Ascending aorta (tissue), 2 donors: ENCODE measurements at places on chromosomes 1 and 21. TPM values are rescaled to one million over a fixed set of nuclear protein-coding genes. Genes with fewer than 3 reads are reported as not detected.

DNA sequence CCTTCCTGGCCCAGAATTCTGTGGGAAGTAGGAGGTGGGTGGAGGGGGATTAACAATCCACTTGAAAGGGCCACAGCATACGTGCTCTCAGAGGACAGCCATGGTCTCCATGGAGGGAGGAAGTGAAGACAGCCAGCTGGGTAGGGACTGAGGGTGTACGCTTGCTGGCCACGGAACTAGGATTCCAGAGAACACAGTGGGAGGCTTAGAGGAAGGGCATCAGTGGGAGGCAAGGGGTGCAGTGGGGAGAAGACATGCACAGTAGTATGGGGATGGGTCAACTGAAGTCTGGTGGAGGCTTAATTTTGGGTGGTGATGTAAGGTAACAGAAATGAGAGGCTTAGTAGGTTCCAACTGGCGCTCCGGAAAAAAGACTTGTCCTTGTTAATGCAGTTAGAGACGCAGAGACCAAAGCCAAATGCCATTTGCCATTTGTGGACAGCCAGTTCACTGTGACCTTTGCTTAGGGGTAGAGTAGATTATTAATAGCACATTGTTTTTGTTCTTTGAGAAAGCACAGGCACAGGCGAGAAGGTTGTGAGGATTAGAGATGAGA is 103.0 kb downstream of the ZSCAN20 start:
- DNase-seq: peak; percentile 74

DNA sequence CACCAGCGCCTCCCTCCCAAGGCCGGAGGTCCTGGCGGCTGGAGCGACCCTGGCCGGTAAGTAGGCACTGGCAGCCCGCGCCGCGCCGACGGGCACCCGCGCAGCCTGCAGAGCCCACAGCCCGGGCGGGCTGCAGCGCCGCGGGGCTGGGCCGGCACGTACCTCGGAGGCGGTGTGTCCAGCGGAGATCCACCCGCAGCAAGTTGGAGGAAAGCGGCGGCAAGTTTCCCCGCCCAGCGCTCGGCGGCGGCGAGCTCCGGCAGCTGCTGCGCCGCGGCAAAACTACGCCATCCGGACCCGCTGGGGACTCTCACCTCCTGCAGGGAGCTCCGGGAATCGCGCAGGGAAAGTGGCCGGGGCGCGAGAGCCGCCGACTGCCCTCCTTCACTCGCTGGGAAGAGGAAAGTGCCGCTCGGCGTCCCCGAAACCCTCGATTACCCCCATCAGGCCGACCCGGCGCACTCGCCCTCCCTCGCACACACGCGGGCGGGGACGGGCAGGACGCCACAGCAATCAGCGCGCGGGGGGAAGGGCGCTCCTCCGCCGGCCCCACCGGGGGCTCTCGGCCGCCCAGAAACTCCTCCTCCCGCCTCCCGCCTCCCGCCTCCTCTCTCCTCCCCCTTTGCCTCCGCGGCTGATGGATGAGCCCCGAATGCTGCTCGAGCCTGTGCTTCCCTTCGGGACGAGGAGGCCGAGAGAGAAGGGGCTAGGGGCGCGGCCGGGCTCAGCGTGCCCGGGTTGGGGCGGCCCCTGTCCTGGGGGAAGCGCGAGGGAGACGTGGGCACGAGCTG is at the start of gene TGFBR3:
TGFBR3 (minus strand) TSS at position 436 of the 791 bp plus-strand sequence. CDS start 24,620 bp downstream, outside the sequence.
- peak; percentile 95 for DNase-seq

- DNase-seq: no peak
Measured at GRCh38 chr1:58248791-58249190, 297.7 kb downstream of the OMA1 start.

DNA sequence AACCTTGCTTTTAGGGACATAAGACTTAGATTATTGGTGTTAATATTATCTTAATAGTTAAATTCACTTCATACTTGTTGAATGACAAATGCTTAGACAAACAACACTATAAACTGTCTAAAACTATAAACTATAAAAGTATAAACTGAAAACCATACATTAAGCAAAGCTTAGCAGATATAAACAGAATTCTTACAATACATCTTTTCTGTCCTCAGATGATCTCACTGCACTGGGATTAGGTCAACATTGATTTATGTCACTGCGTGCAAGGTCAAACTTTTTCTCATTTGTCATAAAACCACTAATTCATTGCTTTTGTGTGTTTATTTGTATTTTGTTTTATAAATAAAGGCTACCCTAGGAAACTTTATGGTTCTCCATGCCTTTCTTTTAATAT is 1491.8 kb downstream of the NCAM2 start:
- no peak for DNase-seq

- DNase-seq: no peak
Measured at GRCh38 chr1:928825-929661, 5.3 kb downstream of the SAMD11 start.

DNA sequence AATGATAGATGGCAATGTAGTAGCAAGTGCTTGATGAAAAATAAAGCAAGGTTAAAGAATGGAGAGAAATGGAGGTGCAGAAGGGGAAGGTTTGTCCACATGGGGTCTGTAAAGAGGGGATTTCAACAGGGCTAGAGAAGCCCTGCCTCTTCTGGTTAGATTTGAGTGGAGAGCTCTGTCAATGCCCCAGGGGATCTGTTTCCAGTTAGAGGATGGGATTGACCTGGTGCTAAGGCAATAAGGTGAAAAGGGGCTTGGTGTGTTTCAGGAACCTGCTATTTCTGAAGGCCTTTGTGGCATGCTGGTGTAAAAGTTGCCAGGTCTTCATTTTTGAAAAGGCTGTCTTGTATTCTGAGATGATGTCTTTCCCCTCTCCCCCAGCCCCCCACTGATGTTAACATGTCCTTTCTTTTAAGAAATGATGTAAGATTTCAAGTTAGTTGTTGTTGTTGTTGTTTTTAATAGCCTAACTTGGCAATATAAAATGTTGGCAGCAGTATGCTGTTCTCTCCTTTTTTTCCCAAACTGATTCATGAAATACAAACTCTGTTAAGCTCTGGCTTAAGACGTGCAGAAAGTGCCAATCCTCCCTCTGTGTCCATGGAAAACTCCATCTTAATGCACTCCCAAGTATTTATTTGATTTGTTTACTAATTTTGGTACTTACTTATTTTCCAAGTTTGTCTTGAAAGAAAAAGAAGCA is 370.3 kb upstream of the ADGRL2 start:
- DNase-seq: no peak

PROK1 gene
- not detected for total RNA-seq
